ENCODE measurements at places on chromosomes 12 and 14. TPM values are rescaled to one million over a fixed set of nuclear protein-coding genes. Genes with fewer than 3 reads are reported as not detected.

CD163 gene
- total RNA-seq = 74.3 TPM

SLC2A3 gene
- 61.9 TPM for total RNA-seq

SLC35F4 gene
- not detected for total RNA-seq

GPR68 gene
- 3.0 TPM for total RNA-seq

EML5 gene
- 2.0 TPM for total RNA-seq

ABCC9 gene
- 22.1 TPM for total RNA-seq

SLC5A8 gene
- total RNA-seq = not detected

SELPLG gene
- 4.3 TPM for total RNA-seq

TC2N gene
- 119 TPM for total RNA-seq

KCNC2 gene
- total RNA-seq = not detected

PIWIL1 gene
- total RNA-seq = not detected

OLR1 gene
- 3.4 TPM for total RNA-seq

PAX9 gene
- 2.1 TPM for total RNA-seq

SYNE3 gene
- total RNA-seq = 14.4 TPM

CACNA1C gene
- 30.1 TPM for total RNA-seq

PMEL gene
- total RNA-seq = 5.8 TPM

SMOC1 gene
- total RNA-seq = 23.3 TPM
